ENCODE measurements at places on chromosomes 1 and 21.

DNA sequence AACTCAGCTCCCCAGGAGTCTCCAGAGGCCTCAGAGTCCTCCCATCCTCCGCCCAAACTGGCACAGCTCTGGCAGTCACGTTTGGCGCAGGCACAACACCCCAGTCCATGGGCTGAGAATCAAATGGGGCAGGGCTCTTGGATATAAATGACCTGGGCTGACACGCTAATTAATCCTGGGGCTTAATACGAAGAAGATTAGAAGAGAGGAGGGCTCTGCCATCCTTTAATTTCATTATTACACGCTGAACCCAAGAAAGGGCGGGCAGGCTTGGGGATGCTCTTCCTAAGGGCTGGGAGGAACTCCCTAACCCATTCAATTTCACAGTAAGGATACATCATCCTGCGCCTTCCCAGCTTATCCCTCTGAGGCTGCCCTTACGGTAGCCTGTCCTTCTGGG, 2.4 kb downstream of the GRIK3 start:
- no peak for DNase-seq

- no peak for DNase-seq
These were observed 19.5 kb downstream of the RHOU start for GRCh38 chr1:228754646-228755268.

GRCh38 chr1:108154314-108154713, 45.8 kb downstream of the SLC25A24 start:
- no peak for DNase-seq

DNA sequence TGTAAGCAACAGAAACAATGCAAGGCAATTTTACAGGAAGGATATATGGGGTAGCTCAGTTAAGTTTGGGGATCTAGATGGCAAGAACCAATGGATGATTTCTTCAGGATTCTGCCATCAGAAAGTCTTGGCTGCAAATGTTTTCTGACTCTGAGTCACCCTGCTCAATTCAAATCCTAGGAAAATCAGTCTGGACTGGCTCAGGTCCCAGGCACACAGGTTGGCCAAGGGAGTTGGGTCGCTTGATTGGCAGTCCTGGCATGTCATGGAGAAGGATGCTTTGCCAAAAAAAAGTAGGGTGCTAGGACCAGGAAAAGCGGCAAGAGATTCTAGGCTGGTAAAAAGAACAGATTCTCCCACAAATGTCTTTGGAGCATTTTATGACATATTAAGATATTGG, 28.9 kb upstream of the S1PR1 start:
- DNase-seq = no peak

- no peak for DNase-seq
These were observed 4.3 kb downstream of the SLC30A1 start for GRCh38 chr1:211574705-211575104.

- no peak for DNase-seq
These were observed 838.2 kb upstream of the RGS18 start for GRCh38 chr1:191320062-191320461.

DNA sequence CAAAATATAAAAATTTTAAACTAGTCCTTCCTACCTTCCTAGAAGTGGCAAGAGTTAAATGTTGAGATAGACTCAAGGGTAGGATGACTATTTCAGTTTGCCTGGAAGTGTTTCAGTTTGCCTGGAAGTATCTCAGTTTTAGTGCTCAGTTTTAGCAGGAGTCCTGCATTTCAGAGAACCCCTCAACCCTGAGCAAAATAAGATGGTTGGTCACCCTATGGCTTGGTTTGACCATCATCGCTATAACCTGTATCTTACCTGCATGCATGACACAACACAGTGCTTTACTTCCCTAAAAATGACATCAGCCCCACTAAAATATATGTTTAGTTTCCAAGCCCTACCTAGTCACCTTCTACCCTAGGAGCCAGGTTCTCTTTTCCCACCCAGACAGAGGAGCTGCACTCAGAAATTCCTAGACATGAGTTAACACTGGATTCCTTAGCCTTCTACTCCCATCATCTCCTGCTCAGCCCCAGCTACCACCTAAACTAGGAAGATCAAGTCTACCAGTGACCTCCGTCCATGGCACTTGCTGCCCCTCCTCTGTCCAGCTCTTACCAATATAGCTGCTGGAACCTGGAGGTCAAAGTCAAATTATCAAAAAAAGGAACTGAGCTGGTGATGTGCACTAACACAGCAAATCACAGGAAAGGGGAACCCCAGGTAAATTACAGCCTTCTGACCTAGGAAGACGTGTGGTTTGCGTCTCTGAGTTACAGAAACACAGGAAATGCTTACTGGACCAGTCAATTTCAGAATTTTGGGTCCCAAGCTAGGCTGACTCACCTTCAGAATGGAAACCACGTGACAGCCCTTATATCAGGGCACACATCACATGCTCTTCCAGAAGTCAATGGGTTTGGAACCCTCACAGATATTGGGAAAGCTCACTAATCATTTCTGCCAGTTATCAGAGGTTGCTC, 2.2 kb upstream of the G0S2 start:
- no peak for DNase-seq

DNA sequence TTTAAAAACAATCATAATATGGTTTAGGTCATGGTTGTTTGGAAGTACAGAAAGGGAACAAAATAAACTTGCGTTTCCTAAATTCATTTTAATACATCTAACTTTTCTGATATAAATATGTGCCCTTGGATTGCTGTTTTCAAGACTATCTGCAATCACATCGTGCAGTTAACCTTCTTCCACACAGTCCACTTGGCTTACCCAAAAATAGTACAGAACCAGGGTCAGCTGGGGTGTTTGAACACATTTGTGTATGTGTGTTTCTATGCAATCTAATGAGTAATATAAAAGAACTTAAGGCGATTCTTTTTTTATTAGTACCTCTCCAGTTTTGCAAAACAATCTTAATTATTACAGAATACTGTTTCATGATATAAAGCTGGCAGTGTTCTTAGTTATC, 19.9 kb downstream of the SAMSN1 start:
- no peak for DNase-seq

DNA sequence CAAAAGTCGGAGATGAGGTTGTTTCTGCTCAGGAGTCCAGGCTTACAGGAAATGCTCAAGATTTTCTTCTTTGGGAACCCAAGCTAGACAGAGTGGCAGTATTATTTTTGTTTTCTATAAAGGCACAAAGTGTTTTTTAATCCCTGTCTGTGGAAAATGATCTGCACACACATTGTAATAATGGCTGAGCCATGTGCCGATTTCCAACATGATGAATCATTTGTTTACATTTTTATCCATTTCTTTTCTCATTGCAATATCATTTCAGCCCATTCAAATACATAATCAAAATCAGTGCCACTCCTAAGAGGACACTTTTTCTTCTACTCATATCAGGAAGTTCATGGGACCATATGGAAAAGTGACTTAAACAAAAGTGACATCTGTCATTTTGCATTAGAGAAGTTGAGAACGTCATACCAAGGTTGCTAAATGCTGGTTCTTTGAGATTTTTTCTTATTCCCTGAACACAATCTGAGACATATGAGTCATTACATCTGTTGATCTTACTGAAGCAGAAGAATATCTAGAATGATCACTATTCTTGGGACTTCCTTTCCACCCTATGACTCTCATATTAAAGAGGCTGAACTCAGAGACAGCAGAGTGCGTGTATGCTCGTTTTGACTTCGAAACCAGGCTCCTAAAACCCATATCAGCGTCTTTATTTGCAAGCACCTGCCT, 44.9 kb downstream of the ACTA1 start:
- DNase-seq = peak; percentile 83

DNA sequence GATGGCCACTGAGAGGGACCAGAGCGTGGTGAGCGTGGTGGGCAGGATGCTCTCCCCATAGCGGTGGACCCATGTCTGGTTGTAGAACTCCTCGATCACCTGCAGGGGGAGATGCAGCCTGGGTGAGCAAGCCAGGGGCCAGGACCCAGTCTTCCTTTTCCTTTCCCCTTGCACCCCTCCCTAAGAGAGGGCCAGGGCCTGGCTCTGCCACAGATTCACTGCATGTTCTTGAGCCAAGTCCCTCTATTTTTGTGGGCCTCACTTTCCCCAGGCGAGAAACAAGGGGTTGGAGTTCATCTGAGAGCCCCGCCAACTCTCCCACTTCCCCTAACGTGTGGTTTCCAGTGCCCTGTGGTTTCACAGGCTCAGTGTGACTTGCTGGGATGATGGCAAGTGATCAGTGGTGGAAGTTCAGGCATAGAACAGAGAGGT, 27.5 kb downstream of the SLC2A1 start:
- peak; percentile 61 for DNase-seq
